ENCODE measurements at places on chromosomes 1 and 21. TPM values are rescaled to one million over a fixed set of nuclear protein-coding genes. Genes with fewer than 3 reads are reported as not detected.

IL20 gene
- total RNA-seq: not detected

SELL gene
- not detected for total RNA-seq

DNA sequence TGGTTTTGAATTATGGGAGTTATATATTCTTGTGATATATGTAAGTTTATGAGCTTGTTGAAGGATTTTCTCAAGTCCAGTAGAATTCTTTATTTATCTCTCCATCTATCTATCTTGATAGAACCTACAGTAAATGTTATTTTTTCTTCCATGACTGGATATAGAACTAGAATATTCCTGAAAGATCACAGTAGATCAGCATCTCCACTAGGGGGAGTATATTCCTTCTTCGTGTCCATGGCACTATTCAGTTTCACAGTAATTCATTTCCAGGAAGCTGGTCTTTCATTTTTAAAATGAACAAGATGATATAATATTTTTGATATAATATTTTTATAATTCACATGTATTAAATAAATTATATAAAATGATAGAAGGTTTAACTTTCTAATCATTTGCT lies 18.8 kb downstream of the TMPRSS15 start:
- DNase-seq: no peak

- DNase-seq: no peak
Observed at GRCh38 chr1:119250299-119250698, 109.8 kb upstream of the WARS2 start.

GRCh38 chr1:111658622-111659021 lies 39.0 kb downstream of the RAP1A start:
- no peak for DNase-seq

Data from type B pancreatic cell (in vitro differentiated cells).